ENCODE measurements at places on chromosomes 3 and 15.

GRCh38 chr15:35867356-35867755 lies 321.4 kb upstream of the DPH6 start:
- no peak for DNase-seq

DNA sequence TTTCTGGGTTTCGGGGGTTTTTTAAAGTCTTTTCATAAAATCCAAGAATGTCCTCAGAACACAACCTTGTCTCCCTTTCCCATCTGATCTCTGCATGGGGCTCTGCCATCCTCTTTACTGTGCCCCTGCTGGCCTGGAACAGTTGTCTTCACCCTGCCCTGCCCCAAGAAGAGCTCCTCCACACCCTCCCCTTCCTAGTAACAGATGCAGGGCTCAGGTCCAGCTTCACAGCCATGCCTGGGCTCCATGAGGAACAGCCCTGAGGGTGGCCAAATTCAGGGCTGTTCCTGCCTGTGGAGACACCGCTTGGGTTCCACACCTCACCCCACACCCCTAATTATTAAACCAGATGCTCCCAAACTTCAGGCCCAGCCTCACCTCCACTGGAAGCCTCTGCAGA lies 12.9 kb upstream of the ULK3 start:
- no peak for DNase-seq

GRCh38 chr3:23594894-23595670 lies 210.7 kb upstream of the UBE2E1 start:
- no peak for DNase-seq

- no peak for DNase-seq
Observed at GRCh38 chr3:159472611-159473010, 516.0 kb upstream of the IL12A start.

DNA sequence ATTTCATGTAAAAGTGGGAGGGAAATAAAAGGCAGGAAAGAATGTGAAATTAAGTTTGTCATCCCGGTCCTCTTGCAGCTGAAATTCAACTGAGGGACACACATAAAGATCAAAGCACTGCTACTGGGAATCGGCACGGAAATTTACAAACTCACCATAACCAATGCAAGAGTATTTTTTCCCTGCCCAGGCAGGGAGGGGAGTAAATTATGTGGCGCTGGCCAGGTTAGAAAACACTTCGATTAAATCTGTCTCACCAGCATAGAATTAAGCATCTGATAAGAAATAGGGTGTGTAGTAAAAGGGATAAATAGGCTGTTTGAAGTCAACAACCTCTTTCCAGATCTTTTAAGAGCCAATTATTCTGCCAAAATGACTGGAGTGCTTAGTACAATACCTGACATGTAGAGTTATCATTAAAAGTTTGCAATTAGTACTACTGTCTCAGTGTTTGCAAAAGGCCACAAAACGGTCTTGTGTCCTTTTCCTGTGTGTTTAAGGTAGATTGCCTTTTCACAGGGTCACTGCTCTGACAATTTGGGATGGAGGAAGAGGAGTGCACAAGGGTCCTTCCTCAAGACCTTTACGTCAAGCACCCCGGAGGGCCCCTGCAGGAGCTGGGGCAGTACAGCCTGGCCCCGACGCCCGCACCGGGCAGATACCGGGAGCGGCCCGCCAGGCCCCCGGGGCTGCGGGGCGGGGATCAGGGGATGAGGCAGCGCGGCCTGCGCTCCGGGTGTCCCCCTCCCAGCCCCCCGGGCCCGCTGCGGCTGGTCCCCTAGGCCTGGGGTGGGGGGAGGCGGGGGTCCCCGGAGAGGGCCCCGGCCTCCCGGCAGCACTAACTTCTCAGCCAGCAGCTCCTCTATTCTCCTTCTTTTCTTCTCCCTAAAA lies 651 bp downstream of the UBA3 start:
- peak; percentile 15 for DNase-seq

DNA sequence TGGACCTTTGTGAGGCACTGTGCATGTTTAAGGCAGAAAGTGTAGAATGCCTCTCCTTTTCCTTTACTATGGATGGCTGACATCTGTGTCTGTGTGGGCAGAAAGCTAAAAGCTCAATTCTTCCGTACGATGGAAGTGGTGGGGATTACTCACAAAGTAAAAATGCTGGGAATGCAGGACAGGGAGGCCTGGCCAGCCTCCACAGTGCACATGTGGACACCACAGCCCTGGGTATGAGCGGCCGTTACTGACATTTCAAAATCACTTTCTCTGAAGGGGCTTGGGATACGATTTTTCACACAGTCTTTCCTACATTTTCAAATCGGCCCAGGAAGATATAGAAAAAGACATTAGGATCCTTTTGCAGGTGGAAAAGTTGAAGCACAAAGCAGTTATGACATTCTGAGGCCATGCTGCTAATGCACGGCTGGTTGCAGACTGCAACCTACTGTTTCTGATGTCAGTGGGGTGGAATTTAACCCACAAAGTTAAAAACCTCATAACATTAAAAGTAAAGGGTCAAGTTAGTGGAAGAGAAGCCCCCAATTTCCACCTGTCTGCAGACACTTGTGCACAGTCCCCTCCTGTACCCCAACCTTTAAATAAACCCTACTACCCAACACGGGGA lies 27.9 kb downstream of the EHD4 start:
- DNase-seq = no peak

DNA sequence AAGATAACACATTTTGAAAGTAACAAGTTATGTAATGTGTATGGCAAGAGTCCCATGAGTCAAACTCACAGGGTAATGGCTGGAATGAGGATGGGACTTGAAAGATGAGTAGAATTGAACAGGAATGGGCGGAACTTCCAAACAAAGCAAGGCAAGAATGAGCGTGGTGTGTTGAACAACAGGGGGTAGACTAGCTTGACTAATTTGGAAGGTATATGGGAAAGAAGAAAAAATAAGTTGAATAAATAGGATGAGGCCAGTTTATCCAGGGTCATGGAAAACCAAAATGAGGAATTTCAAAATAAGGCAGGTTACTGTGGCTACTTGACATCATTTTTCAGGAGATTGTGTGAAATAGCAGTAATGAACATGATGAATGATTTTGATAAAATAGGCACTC lies 2.5 kb upstream of the DPH6 start:
- DNase-seq = no peak

DNA sequence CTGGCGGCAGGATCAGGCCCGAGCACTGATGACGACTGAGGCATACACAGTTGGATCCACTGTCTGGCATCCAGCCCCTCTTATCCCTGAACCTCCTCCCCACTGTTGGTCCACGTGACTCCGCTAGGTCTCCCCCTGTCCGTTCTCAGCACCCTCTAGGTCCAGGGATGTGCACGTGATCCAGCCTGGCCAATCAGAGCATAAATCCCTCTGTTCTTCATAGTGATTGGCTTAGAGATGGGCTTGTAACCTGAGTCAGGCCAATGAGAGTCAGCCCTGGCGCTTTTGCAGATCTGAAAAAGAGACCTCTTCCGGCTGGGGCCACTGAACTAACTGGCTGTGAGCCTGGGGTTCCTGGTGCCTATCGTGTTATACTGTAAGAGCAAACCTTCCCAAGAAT lies 20.5 kb upstream of the IQSEC1 start:
- no peak for DNase-seq

- no peak for DNase-seq
Observed at GRCh38 chr15:57150066-57150865, 226.0 kb upstream of the CGNL1 start.

DNA sequence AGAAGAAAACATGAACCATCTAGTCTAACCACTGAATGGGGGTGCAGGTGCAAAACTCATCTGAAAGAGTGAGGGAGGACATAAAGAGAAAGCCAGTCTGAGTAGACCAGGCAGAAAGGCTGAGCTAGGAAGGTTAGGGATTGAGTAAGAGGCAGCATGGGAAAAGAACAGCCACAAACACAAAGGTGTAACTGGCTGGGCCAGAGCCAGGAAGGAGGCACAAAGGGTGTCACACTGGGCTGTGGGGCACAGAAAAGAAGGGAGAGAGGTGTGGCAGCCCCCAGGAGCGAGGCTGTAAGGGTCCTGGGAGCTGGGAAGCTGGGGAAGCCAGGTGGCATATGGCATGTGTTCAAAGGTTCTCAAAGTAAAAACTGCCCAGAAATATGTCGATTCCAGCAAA lies 18.7 kb downstream of the IGSF11 start:
- DNase-seq = no peak

DNA sequence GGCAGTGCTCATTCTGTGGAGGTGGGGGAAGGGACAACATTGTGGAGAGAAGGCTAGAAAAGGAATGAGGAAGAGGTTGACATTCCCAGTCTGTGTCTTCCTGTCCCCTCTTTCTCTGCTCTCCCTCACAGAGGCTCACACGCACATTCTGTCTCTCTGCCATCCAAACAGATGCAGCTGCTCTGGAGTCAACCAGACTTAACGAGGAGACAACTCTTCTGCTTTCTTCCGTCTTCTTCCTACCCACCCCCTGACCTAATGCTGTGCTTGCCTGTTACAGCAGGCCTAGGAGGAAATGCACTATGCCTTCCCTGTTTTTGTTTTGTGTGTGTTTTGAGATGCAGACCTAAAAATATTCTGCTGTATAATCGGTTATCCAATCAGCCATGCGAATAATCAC lies 121.9 kb downstream of the CACNA1D start:
- DNase-seq = no peak

DNA sequence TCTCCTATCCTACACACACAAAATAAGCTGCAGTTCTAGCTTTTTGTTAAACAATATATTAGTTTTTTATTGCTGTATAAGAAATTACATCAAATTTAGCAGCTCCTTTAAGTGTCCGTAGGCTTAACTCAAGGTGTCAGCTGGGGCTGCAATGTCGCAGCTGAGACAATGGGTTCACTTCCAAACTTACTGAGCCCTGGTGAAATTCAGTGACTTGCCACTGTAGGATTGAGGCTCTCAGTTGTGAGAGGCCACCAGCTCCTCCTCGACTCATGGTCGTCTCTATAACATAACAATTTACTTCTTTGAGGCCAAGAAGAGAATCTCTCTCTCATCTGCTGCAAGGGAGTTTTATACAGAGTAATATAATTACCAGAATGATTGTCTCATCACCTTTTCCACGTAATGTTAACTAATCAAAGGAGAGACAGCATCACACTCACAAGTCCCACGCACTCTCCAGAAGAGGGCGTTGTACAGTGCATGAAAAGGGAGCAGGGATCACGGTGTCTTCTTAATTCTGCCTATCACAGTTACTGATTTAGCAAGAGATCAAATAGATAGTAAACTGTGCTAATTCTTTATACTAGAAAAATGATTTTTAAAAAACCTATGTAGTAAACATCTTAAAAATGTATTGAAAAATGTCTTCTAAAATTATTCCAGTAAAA lies 735.6 kb upstream of the GBE1 start:
- no peak for DNase-seq

DNA sequence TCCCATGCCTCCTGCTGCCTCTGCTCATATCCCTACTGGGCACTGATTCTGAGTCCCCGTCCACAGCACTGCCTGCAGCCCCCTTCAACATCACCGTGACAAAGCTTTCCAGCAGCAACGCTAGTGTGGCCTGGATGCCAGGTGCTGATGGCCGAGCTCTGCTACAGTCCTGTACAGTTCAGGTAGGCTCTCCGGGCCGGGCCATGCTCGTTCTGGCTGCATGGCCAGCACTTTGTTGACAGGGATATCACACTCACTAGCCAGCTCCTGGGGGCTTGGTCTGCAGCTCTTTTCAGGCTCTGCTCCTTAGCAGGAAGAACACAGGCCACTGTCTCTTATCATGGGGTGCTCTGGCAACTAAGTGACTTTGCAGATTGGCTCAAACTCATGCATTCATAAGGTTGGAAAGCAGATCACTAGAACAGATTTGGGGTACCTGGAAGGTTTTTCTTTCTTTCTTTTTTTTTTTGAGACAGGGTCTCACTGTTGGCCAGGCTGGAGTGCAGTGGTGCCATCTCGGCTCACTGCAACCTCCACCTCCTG lies 6.0 kb downstream of the TYRO3 start:
- no peak for DNase-seq

DNA sequence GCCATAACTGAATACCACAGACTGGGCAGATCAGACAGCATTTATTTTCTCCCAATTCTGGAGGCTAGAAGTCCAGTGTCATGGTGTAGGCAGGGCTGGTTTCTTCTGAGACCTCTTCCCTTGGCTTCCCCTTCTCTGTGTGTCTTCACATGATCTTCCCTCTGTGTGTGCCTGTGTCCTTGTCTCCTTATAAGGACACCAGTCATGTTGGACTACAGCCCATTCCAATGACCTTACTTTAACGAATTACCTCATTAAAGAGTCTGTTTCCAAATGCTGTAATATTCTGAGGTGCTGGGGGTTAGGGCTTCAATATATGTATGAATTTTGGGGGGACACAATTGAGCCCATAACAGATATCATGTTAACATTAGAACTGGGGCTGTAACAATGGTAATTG lies 13.3 kb upstream of the RARRES1 start:
- no peak for DNase-seq

GRCh38 chr3:14514323-14514720 lies 25.8 kb downstream of the GRIP2 start:
- no peak for DNase-seq

GRCh38 chr3:128327606-128328031 lies 139.1 kb downstream of the DNAJB8 start:
- no peak for DNase-seq

- DNase-seq = no peak
Observed at GRCh38 chr3:24704496-24704895, 209.8 kb upstream of the THRB start.

DNA sequence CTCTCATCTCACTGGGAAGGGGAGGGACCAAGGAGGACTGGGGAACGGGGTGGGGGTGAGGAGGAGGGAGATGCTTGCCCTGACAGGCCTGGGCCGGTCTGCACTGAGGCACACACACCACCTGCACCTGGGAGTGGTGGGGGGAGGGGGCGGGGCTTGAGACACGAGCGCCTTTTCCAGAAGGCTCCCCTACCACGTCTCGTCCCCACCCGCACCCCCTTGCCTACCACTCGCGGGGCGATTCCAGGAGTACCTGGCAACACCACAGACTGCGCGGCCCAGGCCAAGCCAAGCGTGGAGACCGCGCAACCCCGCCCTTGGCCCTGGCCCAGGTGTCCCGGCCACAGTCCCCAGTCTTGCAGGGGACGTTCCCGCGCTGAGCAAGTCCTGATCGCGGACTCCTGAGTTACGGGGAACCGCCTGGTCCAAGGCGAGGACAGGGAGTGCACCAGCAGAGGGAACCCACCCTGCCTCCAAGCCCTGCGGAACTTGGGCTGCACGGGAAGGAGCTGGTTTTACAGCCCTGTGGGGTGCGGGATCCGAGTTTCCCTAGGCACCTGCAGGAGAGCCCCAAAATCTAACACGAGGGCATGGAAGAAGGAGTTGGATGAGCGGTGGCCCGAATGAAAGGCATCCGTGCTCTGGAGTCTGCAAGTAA lies 68.1 kb upstream of the SH3GL3 start:
- no peak for DNase-seq

- no peak for DNase-seq
Observed at GRCh38 chr3:89697321-89697916, 590.0 kb downstream of the EPHA3 start.

GRCh38 chr3:52925405-52926313 lies 28.3 kb upstream of the STIMATE start:
- DNase-seq = no peak

DNA sequence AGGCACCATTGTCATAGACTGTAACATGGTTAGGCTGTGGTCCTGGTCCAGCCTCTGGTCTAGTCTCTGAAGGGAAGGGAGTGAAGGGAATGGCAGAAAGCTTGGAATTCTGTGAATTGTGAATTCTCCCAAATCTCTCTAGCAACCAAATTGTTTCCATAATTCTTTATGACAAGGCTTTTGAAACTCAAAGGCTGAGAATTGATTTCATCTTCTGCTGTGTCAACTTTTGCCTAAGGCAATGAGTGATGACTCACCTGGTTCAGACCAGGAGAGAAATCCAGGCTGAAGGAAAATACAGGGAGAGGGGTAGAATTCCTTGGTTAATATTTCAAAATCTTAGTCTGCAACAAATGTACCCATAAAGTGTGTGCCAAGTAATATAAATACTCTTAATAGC lies 82.6 kb upstream of the ADPGK start:
- no peak for DNase-seq

Data from progenitor cell of endocrine pancreas (in vitro differentiated cells).